ENCODE measurements at places on chromosomes 12 and 14.

GRCh38 chr12:52232674-52233461, at the start of gene KRT7:
Gene KRT7, plus strand, starts transcription at chr12:52233243. Its CDS starts 54 bp downstream, at chr12:52233297.
- peak; percentile 78 for DNase-seq

DNA sequence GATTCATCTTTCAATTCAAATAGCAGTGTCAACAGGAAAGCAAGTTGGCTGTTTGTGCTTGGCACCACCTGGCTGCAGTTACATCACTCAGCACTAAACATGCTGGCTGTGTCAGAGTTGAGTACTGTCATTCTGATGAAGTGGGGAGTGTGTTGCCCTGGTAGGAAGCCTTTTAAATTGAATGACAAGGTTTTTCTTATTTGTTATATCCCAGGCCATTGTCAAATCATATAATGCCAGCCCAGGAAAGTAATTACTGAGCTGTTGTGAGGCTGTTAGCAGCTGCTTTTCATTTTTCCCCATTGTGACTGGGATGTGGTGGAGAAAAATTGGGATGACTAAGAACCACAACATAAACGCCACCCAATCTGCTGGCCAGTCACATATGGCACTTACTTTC, 106.5 kb upstream of the PRKD1 start:
- DNase-seq, result peak; percentile 70

DNA sequence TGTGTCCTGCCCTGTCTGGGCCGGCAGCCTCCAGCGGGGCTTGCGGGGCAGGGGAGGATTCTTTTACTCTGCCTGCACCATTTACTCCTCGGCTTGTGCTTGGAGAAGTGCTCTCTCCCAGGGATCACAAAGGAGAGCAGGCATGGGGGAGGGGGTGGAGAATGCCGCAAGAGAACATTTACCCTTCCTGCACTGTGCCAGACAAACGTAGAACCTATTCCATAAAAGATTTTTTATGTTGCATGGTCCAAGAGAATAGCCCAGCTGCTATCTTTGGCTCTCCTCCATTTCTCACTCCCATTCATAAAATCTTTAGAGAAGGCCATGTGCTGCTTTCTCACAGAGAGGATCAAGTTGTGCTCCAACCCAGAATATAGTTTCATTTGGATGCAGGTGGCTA, 159.4 kb downstream of the SPTSSA start:
- no peak for DNase-seq

DNA sequence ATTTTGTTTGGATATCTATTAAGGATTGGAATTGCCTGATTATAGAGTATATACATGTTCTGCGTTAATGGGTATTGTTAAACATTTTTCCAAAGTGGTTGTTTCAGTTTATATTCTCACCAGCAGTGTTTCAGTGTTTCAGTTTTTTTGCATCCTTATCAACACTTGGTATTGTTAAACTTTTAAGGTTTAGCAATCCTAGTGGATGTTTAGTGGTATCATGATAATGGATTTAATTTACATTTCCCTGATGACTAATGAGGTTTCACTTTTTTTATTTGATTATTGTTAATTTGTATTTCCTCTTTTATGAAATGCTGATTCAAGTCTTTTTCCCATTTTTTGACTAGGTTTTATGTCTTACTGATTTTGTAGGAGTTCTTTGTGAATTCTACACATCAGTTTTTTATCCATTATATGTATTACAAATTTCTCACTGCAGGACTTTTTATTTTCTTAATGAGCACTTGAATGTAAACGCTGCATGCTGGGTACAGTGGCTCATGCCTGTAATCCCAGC, 23.7 kb downstream of the YLPM1 start:
- DNase-seq, result no peak

DNA sequence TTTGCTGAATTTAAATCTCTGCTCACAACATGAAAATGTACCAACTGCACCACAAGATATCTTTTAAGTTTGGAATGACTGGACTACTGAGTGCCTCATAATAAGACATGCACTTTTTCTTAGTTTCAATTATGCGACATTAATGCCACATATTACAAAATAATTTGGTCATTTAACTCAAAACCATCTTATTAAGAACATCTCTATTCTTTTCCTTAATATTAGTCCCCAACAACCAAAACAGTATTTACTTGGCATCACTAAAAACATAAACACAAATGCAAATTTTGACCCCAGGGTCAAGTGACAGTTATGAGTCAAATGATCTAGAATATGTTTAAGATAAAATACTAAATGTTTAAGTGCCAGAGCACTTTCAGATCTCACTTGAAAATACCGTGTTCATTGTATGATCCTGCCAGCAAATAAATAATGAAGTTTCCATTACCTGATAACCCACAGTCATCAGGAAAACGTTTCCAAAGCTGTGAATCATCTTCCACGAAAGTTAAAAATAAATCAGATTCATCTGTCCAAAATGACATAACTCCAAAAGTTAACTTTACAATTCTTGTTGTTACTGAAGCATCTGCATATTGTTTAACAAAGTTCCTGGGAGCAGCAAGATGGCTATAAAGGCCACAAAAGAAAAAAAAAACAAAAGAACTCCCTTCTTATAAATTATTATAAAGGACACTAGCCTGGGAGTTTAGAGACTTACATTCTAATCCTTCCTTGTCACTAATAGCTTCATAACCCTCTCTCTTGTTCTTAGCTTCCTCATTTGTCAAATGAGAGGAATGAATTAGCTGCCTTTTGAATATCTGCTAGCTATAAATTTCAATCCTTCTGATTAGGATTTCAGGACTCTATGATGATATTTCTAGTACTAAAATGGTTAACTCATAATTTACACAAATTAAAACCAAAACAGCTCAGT, 30.5 kb upstream of the AP4S1 start:
- DNase-seq, result no peak

DNA sequence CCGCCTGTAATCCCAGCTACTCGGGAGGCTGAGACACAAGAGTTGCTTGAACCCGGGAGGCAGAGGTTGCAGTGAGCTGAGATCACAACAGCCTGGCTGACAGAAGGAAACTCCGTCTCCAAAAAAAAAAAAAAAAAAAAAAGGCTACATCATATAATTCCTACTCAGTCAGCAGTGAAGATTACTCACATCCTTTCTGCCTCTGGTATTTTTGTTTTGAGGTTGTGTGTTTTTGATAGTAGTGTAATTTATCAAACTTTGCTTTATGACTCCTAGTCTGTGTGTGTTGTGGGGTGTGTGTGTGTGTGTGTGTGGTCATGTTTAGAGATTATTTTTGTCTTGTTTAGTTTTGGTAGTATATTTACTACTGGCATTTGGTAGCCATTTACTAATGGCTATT, 29.8 kb upstream of the DLGAP5 start:
- no peak for DNase-seq

DNA sequence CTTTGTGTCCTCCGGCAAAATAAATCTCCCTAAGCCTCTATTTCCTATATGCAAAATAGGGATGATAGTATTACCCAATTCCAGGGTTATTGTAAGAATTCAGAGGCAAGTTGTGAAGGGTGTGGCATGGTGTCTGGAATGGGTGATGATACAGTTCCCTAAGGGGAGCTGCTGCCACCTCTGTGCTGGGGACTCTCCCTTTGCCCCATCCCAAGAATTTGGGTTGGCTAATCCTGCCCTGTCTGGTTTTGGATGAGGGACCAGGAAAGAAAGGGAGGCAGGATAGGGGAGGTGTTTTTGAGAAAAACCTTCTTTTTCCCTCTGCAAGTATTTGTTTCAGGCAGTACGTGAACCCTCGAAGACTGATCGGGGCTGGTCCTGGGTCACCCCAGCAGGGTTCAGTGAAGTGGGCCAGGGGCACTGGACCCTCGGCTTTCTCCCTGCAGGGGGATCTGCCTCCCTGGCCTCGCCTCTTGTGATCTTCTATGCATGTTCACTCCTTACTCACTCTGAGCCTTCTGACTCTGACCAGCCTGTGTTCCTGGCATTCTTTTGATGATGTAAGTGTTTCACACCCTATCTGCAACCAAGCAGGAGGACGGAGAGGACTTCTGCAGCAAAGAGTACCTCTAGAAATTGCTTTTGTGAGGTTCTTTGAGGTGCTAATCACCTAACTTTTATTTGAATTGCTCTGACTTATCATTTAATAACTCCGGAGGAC, 60.8 kb downstream of the RASSF3 start:
- DNase-seq, result no peak

GRCh38 chr12:32033406-32033805, 73.2 kb upstream of the BICD1 start:
- DNase-seq, result no peak

GRCh38 chr12:111869671-111870070, 27.6 kb downstream of the MAPKAPK5 start:
- no peak for DNase-seq

- no peak for DNase-seq
Observed at GRCh38 chr14:51521764-51522163, 129.9 kb upstream of the FRMD6 start.

GRCh38 chr12:4800555-4800954, 80.4 kb downstream of the GALNT8 start:
- DNase-seq, result no peak

GRCh38 chr14:61406198-61406597, 84.8 kb downstream of the PRKCH start:
- DNase-seq, result no peak

- no peak for DNase-seq
Observed at GRCh38 chr14:95713596-95714371, at the start of gene TCL1A. Gene TCL1A, minus strand, starts transcription at chr14:95714125. Its CDS starts 59 bp downstream, at chr14:95714066.

DNA sequence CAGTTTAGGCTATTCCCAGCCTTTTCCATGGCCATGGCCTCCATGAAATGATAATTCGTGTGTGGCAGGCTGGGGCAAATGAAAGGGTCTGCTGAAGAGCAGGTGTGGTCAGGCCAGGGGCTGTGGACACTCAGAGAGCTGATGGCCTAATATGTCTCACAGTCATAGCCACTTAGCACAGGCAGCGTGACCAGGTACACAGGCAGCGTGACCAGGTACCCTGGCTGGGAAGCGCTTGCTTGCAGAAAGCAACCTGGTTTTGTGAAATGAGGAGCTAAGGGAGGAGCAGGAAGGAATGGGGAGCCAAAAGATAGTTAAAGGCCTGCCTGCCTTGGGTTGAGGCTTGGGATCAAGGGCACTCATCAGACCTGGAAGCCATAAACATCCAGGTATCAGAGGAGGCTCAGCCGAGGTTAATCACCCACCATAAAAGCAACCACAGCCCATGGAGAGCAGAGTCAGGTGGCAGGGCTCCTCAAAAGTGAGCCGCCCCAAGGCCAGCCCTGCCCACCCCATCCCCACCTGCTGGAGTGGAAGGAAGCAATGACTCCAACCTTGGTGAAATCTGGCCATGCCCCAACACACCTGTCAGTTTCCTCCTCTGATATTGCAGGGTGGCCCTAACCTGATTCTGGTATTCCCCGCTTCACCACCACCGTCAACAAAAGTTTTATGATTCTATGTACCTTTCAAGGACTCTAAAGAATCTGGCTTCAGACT, 8.0 kb upstream of the KRT8 start:
- DNase-seq, result peak; percentile 76

DNA sequence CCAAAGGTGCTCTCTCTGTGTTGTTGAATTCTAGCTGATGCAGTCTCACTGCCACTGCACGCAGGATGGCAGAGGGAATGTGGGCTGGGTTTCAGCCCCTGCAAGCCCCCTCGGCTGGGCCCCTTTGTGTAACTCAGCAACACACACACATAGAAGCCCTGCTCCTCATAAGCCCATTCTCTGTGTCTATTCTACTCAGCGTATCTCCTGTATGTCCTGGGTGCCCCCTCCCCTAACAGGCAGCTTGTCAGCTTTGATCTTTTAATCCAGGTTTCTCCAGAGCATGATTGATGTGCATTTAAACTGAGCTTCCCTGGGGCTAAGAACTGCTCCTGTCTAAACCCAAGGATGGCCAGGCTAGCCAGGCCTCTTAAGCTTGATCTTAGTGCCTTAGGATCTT, 43.0 kb downstream of the SRRM4 start:
- DNase-seq, result no peak

DNA sequence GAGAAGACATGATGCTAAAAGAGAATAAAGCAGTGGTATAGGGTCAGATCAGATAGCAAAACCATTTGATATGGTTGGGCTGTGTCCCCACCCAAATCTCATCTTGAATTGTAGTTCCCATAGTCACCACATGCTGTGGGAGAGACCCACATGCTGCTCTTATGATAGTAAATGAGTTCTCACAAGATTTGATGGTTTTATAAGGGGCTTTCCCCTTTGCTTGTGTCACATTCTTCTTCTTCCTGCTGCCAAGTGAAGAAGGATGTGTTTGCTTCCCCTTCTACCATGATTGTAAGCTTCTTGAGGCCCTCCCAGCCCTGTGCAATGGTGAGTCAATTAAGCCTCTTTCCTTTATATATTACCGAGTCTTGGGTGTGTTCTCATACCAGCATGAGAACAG, 49.4 kb downstream of the SLC16A7 start:
- no peak for DNase-seq

GRCh38 chr14:105411985-105412770, 7.4 kb upstream of the MTA1 start:
- DNase-seq, result no peak

- no peak for DNase-seq
Observed at GRCh38 chr14:67464377-67464776, 24.1 kb downstream of the TMEM229B start.

GRCh38 chr12:97336900-97337751, 125.5 kb upstream of the RMST start:
- DNase-seq, result no peak

DNA sequence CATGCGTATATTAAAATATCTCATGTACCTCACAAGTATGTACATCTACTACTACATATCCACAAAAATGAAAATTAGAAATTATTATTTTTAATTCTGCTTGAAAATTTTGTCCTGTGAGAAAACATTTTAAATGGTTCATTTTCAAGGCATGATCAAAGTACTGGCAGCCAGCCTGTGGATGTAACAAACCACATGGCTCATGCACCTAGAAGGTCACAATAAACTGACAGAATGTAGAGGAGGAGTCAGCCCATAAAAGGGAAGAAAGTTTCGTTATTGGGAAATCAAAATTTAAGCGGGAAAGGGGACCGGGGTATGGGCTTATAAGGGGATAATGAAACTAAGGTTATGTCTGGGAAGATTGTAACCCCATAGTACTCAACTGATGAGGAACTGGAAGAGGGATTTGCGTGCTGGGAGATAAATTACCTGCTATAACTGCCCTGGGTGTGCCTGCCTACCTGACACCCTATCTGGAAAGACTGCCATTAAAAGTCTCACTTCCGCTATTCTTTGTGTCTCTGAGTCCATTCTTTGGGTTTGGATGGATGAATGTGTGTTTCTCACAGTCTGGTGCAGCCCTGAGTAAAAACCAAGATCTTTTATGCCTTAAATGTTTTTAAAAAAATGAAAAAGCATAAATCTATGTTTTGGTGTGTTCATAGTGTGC, 62.2 kb upstream of the PCED1B start:
- DNase-seq, result no peak

- DNase-seq, result no peak
Observed at GRCh38 chr12:52689936-52690335, 9.7 kb upstream of the KRT1 start.

GRCh38 chr12:5556033-5556614, 124.2 kb downstream of the NTF3 start:
- DNase-seq, result no peak
